ENCODE measurements at places on chromosomes 7 and 10. TPM values are rescaled to one million over a fixed set of nuclear protein-coding genes. Genes with fewer than 3 reads are reported as not detected.

Gene NPC1L1
- not detected for polyA plus RNA-seq

Gene ABLIM1
- 0.78 TPM for polyA plus RNA-seq

Gene SH3PXD2A
- polyA plus RNA-seq: 31.4 TPM

Gene FAM25A
- polyA plus RNA-seq: not detected

Gene TMEM184A
- polyA plus RNA-seq: not detected

Gene CACUL1
- polyA plus RNA-seq: 26.3 TPM

Gene NKX1-2
- not detected for polyA plus RNA-seq

Gene GSTO2
- 2.2 TPM for polyA plus RNA-seq

Gene LMOD2
- polyA plus RNA-seq: not detected

Gene TEX36
- polyA plus RNA-seq: 0.35 TPM

Gene MMD2
- not detected for polyA plus RNA-seq
